Effector memory CD8-positive, alpha-beta T cell (primary cell): ENCODE measurements at places on chromosomes 4 and X.

GRCh38 chrX:110363244-110363643 is 4.6 kb downstream of the RTL9 start:
- no peak for DNase-seq

- no peak for DNase-seq
Measured at GRCh38 chr4:140121646-140122045, 32.3 kb downstream of the MAML3 start.

GRCh38 chr4:182684796-182685195 is 232.4 kb downstream of the DCTD start:
- DNase-seq = no peak

DNA sequence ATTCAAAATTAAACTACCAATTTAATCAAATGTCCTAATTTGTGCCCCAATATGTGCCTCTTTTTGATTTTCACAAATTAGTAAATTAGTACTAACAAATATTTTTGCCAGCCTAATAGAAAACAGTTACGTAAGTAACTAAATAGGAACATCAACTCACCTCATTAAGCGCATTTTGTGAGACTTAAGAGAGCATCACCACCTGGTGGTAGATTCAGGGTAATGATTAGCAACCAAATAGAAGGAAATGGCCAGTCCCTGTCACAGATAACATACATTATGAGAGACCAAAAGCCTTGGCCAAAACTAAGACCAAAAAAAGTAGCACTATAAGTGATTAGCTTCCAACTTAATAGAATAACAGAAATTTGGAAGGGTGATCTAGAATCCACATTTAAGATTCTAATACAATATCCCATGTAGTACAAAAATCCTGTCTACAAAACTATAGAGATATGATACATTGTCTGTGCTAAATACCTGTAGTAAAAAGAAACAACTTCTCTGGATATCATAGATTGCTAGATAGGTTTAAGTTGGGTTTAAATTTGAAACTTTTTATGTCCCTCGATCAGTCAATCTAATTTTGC is 46.7 kb downstream of the C4orf46 start:
- no peak for DNase-seq

GRCh38 chr4:110104661-110105060 is 93.8 kb downstream of the ELOVL6 start:
- no peak for DNase-seq
